Cortex of kidney (tissue), 1 donor: ENCODE measurements at places on chromosomes 2 and 18.

GRCh38 chr2:1504311-1504750 is 91.1 kb downstream of the TPO start:
- no peak for DNase-seq

- no peak for DNase-seq
Observed at GRCh38 chr2:227163485-227163997, 464 bp downstream of the COL4A4 start.

DNA sequence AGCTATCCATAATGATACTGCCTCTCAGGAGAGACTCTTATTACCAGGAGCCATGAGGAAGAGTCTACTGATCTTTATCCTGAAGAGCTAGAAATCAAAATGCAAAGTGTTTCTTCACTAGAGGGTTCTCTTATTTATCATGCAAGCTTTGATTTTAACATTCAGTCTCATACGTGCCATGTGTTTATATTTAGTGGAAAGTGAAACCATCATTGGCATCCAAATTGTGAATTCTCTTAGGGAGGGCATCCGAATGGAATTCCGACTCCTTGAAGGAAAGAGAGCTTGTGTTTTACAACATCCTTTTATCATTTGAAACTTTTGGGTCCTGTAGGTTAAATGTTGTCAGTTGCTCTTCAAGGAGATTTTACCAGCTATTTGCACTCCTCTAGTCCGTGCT is 170.4 kb upstream of the SESTD1 start:
- DNase-seq = no peak

DNA sequence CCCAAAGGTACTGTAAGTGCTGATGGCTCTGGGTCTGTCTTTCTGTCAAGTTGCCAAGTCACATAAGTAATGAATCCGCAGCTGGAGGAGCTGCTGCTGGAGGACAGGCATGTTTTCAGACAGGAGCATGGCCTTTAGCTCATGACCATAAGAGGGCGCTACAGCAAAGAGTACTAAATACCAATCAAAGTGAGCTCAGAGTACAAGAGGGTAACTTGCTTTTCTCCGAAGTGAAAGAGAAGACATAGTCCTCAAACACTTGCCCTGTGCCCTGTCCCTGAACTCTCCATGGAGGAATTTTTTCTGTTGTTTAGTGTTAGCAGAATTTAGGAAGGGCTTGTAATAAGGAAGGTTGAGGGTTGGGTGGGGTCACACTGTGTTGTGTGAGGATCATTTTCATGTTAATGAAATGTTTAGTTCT is 58.0 kb upstream of the EML6 start:
- DNase-seq = no peak

DNA sequence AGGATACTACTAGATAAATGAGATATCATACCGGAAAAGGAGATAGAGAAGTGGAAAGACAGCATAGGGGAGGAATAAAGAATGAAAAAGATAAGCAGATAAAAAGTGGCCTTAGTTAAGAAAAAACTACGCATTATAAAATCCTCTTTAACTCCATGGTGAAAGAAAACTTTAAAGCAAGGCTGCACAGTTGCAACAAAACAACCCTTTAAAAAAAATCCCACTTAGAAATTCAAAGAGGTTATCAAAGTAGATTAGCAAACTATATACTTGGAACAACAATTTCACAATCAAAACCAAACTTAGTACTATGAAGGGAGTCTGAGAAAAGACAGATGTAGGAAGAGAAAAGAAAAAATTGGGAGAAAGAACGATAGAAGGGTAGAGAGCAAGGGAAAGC is 133.4 kb upstream of the OSR1 start:
- DNase-seq = no peak

DNA sequence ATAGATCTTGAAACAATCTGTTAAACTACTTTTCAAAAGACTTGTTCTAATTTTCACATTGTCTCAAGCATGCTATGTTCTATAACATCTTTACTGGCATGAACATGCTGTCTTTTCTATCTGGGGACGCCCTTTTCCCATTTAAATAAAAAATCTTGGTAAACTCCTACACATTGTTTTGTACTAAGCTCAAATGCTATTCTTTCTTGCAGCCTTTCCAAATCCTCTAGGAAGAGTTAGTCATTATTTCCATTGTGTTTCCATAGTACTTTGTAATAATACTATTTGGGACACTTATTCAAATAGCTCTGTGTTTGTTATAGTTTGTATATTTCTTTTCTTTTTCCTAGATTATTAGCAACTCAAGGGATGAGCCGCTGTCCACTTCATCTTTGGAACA is 828.6 kb upstream of the FSHR start:
- no peak for DNase-seq

DNA sequence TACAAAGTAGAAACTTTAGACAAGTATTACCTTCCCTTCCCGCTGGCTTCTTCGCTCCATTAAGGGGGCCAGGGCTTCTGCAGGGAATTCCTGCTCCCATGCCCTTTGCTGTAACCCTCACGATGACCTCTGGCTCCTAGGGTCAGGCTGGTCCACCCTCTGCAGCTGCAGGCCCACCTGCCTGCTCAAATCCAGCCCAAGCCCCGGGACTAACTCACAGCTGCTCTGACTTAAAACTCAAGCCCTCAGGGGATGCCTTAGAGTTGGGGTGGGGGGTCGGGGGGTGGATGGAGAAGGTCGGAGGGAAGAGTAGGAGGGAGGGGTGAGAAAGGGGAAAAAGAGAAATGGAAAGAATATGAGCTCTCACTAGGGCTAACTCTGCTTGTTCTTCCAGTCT is 4.9 kb downstream of the IGFBP5 start:
- DNase-seq = no peak

DNA sequence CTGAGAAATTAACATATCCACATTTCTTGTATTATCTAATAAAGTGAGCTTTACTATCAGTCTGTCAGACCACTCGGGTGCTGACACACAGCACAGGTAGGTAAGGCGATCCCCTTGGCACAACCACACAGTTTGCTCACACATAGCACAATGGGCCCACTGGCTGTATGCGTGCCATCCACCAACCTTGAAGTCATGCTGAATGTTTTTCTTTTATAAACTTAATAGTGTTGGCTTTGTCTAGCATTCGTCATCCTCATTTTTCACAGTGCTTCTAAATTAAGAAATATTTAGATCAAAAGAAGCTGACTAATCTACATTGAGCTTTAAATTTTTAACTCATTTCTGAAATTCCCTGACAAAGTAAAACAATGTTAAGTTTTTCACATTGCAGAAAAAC is 50.0 kb upstream of the PAPOLG start:
- DNase-seq = no peak

DNA sequence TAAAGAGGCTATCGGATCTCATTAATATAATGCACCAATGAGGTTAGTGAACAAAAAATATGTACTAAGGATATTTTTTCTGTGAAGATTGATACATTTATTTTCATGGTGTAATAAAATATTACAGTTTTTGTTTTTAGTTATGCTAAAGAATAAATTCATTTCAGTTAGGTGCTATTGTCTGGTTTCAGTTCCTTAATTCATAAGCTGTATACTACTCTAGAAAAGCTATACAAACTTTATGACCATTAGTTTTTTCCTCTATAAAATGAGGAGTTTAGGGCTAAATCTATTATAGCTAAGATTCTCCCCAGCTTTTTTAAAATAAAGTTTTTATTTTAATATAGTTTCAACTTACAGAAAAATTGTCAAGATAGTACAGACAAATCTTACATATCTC is 1311.7 kb upstream of the NXPH2 start:
- no peak for DNase-seq
